ENCODE measurements at places on chromosomes 12 and 14.

GRCh38 chr12:31589904-31590641 is 863 bp downstream of the DENND5B start:
- DNase-seq, result no peak

GRCh38 chr14:37985826-37986470 is 221.8 kb upstream of the SSTR1 start:
- peak; percentile 39 for DNase-seq

- no peak for DNase-seq
Observed at GRCh38 chr12:124764870-124765580, 98.6 kb downstream of the SCARB1 start.

- DNase-seq, result no peak
Observed at GRCh38 chr12:21989819-21990412, 48.7 kb upstream of the ABCC9 start.

DNA sequence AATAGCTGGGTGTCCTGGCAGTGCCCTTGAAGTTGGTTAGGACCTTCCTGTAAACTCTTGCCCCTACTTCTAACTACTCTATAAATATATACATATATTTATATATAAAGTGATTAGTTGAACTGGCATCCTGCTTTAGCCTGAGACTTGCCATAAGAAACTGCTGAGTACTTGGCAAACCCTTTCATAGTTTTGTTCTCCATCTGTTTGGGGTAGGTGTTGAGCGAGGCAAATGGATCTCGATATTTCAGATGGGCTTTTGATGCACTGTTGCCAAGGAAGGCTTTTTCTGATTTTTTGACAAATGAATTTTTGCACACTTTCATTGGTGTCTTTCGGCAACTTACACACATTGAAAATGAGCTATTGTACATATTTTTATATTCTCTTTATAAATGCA is 10.4 kb downstream of the CALM1 start:
- DNase-seq, result no peak

GRCh38 chr14:33376510-33376909 is 437.8 kb downstream of the NPAS3 start:
- DNase-seq, result no peak

DNA sequence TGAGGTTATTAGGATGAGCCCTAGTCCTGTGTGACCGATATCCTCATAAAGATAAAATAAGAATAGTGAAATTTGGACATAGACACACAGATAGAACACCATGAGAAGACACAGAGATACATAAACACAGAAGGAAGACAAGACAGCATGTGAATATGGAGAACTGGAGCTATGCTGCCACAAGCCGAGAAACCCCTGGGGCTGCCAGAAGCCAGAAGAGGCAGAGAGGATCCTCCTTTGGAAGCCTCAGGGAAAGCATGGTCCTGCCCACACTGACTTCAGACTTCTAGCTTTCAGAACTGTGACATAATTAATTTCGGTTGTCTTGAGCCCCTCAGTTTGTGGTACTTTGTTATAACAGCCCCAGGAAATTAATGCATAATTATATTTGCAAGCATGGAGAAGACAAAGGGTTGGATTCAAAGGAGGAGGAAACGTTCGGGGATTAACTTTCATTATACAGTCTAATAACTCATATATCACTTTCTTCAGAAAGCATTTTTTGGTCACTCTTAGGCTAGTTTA is 1501.8 kb upstream of the FLRT2 start:
- DNase-seq, result no peak

DNA sequence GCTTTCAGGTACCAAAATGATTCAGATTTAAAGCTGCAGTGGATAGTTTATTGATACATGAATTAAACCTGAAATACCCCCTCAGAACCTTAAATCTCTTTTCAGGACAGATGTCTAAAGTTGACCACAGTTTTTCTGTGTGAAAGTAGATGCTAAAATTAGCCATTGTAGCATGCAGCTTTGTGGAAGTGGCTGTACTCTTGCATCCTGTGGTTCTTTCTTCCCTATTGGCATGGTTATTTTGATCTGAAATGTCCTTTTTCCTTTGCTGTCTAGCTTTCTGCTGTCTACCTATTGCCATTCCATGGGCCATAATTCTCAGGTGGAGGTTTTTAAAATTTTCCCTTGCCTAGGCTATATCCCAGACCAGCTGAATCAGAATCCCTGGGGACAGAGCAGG is 455.6 kb downstream of the ZFP36L1 start:
- no peak for DNase-seq

DNA sequence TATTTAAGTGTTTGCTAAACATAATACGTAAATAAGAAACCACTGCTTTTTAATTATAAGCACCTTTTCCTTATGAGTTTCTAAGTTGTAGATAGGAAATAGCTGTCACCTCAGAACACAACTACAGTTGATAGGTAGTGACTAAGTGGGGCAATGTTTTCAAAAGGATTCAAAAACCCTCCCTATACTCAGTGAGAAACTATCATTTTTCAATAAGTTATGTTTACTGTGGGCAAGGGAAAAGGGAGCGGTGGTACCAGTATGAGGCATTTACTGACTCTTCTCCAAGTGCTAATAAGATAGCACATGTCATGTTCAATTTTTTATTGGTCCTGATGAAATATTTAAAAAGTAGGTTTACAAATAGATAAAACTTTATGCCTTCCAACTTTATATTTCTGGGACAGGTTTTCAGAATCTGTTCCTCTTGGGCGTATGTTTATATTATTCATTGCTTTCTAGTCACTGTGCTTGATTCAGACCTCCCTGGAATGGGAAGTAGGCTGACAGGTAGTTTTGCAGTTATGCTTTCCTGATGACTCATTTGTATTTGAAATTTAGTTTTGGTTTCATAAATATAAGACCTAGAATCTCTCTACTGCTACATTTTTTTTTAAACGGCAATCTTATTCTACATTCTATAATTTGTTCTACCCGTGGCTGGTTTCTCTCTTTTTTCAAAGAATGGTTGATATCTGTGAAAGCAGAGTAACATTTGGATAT is 153.1 kb downstream of the TMEM117 start:
- no peak for DNase-seq

DNA sequence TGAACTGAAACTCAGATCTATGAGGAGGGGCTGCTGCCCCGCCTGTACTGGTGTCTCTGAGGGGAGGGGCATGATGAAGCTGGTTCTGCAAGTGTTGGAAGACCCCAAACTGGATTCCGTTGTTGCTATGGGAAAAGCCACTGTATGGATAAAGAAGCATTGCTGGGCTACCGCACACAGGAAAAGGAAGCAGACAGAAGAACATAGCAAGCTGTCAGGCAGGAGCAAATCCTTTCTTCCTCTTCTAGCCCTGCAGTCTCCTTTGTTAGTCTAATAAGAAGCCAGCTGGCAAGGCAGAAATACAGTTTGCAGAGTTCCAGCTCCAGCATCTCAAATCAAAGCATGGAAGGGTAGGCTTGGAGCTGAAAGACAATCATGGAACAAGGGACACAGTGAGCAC is 26.3 kb upstream of the NR1H4 start:
- DNase-seq, result no peak

DNA sequence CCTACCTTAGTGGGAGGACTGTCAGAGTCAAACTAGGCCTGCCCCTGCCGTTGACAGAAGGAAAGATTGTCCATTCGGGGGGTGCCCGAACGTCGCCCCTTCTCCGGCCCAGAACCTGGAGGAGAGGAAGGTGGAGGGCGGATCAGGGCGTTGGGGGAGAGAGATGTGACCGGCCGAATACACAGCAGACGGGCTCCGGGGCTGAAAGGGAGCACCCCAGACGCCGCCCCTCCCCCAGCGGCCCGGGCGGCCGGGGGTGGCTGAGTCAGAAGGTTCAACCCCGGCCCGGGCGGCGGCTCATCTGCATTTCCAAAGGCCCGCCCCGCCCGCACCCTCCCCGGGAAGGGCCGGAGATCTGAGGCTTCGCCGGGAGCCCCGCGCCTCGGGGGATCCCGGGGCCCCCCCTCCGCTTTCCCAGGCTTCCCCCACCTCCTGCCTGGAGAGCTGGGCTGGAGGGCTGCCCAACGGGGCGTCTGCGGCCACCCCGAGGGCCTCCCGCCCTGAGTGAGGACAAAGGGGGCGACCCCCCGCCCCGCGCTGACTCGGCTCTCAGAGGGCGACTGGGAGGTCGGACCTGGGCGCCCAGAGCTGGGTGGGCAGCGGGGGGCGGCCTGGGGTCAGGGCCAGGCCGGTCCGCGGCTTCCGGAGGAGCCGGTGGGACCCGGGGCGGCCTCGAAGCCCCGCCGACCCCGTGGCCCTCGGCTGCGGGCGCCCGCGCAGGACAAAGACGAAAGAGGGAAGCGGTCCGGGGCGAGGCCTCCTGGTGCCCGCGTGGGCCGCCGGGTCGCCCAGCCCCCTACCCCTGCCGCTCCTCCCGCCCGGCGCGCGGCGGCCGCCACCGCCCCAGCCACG is 3.7 kb upstream of the SETD1B start:
- DNase-seq, result peak; percentile 81

GRCh38 chr14:96423446-96424108 is 31.6 kb downstream of the AK7 start:
- no peak for DNase-seq

DNA sequence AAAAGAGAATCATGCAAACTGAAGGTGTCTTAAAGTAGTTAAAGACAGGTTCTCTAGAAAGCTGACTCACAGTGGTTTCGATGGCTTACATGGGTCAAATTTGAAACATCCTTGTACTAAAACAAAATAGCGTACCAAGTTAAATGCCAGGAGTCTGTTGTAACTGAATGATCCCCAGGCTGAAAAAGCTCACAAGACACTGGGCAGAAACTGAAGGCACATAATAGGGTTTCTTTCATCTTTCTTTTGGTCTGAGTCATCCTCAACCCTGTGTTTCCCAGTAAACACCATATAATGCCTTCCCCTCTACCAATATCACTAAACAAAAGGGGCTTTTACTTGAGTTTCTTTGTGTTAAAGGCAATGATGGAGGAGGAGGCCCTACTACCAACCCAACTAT is 12.8 kb downstream of the ZFYVE1 start:
- no peak for DNase-seq

DNA sequence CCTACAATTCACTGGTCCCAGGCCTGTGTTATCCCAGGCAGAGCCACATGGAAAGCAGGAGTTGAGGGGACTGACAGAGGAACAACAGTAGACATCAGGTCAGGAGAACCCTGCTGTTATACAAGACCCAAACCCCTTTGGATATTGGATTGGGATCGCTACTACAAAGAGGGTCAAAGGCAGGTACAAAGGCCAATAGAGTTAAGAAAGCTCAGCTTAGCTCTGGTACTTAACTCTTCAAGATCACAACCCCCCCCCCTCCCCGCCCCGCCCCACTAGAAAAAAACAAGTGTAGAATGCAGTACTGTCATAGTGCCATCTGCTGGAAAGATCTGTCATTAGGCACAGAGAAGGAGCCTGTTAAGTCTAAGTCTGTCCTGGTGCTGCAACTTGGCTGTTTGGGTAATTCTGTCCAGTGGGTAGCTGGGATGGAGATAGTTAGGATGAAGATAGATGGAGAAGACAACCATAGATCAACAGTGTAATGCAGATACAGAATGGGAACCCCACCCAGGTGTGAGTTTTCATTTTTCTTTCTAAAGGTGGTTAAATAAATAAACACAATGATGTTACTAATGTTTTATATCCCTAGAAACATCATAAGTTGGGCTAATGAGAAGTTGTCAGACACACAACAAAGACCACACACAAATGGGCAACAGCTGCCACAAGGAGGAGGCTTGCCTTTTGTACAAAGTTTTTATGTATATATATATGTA is 17.2 kb downstream of the REM2 start:
- peak; percentile 38 for DNase-seq

- no peak for DNase-seq
Observed at GRCh38 chr14:68758301-68758700, 34.6 kb downstream of the ZFP36L1 start.

DNA sequence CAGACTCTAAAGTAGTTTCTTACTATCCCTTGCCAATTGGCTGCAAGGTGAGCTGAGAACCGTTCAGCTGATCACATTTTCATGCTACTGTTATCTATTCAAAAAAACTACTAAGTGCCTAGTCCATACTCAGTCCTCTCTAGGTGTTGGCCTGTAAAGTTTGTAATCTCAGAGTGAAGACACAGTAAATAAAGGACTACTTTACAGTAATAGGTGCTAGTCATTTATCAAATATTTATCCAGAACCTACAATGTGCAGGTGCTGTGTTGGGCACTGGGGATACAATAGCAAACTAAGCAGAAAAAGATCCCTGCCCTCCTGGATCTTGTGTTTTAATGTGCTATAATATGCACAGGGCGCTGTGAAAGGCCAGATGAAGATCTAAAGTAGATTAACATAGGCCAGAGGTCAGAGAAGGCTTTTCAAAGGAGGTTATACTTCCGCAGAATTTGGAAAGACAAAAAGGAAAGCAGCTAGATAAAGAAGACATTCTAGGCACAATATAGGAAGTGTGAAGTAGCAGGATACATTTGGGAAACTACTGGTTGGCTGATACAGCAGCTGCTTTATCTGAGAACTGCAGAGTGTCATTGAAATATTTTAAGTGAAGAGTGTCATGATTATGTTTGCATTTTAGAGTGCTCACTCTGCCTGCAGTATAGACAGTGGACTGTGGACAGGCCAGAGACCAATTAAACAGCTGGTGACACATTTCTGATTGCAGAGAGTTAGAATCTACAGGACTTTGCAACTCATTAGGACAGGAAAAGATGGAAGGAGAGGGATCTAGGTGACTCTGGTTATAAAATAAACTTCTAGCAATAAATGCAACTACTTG is 8.0 kb upstream of the ACTR10 start:
- DNase-seq, result no peak
